Activated gamma-delta T cell treated with Interleukin-2 at 50 U/mL for 16 hours (primary cell): ENCODE measurements at places on chromosomes 4 and X.

DNA sequence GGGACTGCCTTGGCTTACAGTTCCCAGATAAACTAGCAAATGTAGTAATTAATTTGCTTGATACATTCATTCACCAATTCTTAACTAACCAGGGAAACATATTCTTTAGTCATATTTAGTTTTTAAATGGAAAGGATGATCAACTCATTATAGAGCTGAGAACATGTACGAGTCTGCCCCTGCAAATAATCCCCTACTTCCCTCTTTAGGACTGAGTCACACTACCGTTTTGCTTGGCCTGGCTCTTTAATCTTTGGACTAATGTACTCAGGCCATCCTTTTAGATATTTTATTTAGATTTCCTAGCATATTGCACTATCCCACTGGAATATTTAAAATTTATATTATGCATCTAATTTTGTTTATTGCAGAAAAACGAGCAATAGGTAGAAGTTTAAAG, 105.5 kb upstream of the LCORL start:
- DNase-seq, result no peak

- no peak for DNase-seq
Observed at GRCh38 chr4:48372272-48372671, 30.9 kb downstream of the SLAIN2 start.

DNA sequence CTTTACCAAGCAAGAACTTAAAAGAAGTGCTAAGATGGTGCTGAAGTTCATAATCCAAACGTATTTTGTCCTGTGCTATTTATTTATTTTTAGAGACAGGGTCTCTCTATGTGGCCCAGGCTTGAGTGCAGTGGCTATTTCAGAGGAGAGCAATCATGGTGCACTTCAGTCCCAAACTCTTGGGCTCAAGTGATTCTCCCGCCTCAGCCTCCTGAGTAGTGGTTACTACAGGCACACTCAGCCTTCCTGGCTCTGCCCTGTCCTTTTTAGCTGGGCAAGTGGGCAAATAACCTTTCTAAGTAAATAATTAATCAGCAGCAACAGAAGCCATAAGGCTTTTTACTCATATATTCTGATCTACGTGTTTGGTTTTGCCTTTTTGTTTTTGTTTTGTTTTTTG, 2.6 kb downstream of the NSD2 start:
- no peak for DNase-seq

- DNase-seq, result no peak
Observed at GRCh38 chr4:142129473-142129872, 493.1 kb downstream of the IL15 start.
